Activated T-helper 1 cell treated with anti-CD3 and anti-CD28 coated beads, Interleukin-12 subunit alpha, Interleukin-12 subunit beta, Interleukin-2, Interleukin-4 antibody, amounts not matched to agents 30 ng/mL and 10 ng/mL and 1 ng/mL, durations not matched to agents 14 hours and 24 hours and 36 hours (primary cell): ENCODE measurements at places on chromosomes 2 and 18.
A peak's percentile ranks its signal among the peaks of the same experiment; 100 is the strongest.

- no peak for DNase-seq
These were observed 844.3 kb downstream of the MBD2 start for GRCh38 chr18:53380063-53380639.

DNA sequence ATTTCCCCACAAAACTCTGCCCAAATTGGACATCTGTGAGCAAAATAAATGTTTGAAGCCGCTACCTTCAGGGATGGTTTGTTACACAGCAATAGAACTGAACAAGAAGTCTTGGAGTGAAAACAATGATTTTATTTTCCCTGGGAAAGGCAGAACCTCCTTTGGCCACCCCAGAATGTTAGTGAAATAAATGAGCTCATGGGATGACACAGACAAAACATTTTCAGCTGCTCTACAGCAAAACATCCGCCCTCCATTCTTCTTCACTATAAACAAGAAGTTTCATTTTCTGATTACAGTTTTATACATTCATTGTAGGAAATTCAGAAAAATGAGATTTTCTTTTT is 4.3 kb upstream of the EFHD1 start:
- no peak for DNase-seq

- DNase-seq = no peak
These were observed 95.5 kb downstream of the THNSL2 start for GRCh38 chr2:88265352-88266303.

GRCh38 chr2:195318440-195319111 is 338.4 kb upstream of the SLC39A10 start:
- DNase-seq = peak; percentile 20

- DNase-seq = no peak
These were observed 58.2 kb downstream of the ITGB6 start for GRCh38 chr2:160141912-160142311.

GRCh38 chr18:57278933-57279332 is 73.4 kb upstream of the ST8SIA3 start:
- DNase-seq = no peak

GRCh38 chr2:180660881-180661685 is 319.3 kb upstream of the UBE2E3 start:
- no peak for DNase-seq

- DNase-seq = no peak
These were observed 126.9 kb upstream of the LINC00305 start for GRCh38 chr18:64275593-64276300.

DNA sequence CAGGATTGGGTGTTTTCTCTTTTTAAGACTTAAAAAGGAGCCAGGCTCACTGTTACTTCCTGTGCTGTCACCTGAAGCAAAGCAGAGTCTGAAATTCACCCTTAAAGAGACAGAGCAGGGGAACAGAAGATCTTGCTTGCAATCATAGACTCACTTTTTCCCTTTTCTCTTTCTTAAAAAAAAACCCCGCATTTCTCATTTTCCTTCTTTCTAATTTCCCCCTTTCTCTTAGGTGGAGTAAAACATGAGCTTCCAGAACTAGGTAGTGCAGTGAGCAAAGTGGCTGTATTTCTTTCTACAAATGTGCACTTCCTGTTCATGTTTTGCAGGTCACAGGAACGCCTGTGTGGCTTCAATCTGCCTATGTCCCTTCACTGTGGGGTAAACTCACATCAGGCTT is 381.2 kb downstream of the LPIN1 start:
- no peak for DNase-seq

- DNase-seq = no peak
These were observed 2185.6 kb upstream of the CELF4 start for GRCh38 chr18:39751161-39751560.

DNA sequence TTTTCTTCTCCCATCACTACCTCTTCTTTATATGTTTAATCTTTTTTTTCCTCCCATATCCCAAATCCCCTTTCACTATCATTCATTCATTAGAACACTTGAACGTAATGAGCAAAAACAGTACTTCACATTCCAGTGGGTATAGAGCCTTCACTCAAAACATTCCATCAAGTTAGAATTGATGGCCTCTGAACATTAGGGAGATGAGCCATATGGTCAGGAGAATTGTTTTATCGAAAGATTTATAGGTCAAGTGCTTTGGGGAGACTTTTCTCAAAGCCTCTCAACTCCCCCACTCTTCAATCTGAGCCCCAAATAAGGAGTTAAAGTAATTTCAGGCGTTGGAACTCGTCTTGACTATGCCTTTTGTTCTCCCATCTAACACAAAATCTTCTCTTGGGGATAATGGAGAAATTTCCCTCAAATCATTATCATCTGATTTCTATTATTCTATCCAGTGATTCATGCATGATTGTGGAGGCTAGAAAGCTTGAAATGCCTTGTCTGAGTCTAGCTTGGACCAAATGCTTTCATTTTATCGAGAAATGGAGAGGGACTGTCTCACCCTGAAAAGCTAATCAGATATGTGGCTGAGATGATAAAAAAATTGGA is 79.2 kb downstream of the KIAA2012 start:
- DNase-seq = no peak

DNA sequence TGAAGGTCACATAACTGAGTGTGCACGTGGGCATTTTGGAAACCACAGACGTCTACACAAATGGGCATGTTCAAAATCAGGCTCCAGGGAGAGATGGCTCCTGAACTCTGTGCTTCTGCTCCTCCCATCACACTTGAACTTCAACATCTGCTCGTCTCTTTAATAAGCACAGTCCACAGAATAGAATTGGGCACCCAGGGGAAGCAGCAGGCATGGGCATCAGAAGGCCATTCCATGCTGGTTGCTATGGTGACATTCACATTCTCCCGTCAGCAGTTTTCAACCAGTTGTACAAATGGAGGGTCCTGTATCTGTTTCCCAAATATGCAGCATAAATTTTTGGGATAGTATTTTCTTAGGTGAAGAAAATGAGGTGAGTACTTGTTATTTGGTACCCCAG is 183.7 kb upstream of the COPS8 start:
- no peak for DNase-seq

DNA sequence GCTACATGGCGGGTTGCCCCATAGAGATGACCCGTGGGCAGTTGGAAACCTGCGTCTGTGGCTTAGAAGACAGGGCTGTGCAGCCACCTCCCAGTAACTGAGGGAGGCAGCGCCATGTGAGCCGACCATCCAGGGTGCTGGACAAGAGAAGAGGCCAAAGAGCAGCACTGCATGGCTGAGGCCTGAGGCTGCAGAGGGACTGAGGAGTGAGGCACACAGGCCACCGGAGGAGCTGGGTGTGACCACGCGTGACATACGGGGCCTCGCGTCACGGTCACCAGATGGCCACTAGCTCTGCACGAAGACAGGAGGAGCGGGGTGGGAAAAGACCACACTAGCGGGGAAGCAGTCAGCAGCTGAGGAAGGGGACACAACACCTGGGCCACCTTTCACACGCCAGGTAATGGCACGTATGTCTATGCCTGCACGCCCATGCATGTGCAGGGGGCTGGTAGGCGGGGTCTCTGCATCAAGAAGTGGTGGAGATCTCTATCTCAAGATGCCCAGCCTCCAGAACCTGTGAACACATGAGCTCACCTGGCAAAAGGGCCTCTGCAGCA is 61.4 kb downstream of the NDUFA10 start:
- DNase-seq = no peak

GRCh38 chr2:165568361-165568760 is 98.9 kb downstream of the CSRNP3 start:
- DNase-seq = no peak

GRCh38 chr2:191869178-191869577 is 22.3 kb upstream of the CAVIN2 start:
- DNase-seq = no peak

DNA sequence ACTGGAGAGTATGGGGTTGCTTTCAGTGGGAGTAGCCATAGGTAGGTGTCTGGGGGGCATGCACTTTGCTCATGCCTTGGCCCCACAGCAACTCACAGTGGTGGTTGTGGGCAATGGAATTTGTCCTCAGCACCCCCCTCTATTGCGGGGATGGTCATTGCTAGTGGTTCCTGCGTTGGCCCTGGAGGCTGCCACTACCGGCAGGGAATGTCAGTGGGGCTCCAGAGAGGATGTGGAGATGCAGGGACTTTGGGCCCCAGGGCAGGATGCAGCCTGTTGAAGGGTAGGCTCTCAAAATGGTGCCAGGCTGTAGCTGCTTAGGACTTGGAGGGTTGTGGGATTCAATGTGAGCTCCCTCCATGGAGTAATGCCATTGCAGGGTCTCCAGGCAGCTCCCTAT is 125.0 kb downstream of the XRCC5 start:
- DNase-seq = no peak
